ENCODE measurements at places on chromosomes 5 and 9. TPM values are rescaled to one million over a fixed set of nuclear protein-coding genes. Genes with fewer than 3 reads are reported as not detected.

Gene SLC27A6
- total RNA-seq, result 0.07 TPM

Gene BHMT2
- 0.22 TPM for total RNA-seq

Gene SPATA6L
- 1.8 TPM for total RNA-seq

Gene IL13
- total RNA-seq, result not detected

Gene ADRA1B
- total RNA-seq, result 0.13 TPM

Gene NTRK2
- total RNA-seq, result not detected

Gene GALNT12
- total RNA-seq, result 1.4 TPM

Gene GABRA6
- 0.66 TPM for total RNA-seq

Gene ANKRD18B
- total RNA-seq, result 4.7 TPM

Gene CCDC183
- 0.13 TPM for total RNA-seq

Gene KDM4C
- 25.4 TPM for total RNA-seq

Gene AQP7
- total RNA-seq, result 0.13 TPM

Gene FST
- total RNA-seq, result 88.6 TPM

Gene CENPH
- total RNA-seq, result 21.1 TPM

Gene FOXD1
- not detected for total RNA-seq

Gene PCDHB13
- 0.22 TPM for total RNA-seq

Gene ABLIM3
- total RNA-seq, result 47.9 TPM

Gene SPATA31A3
- not detected for total RNA-seq

Gene TAF1L
- under 0.01 TPM for total RNA-seq

Gene PCSK1
- total RNA-seq, result 4.7 TPM

Measured in thoracic aorta endothelial cell (primary cell).